Vagina (tissue), 2 donors: ENCODE measurements at places on chromosomes 1 and 21.

DNA sequence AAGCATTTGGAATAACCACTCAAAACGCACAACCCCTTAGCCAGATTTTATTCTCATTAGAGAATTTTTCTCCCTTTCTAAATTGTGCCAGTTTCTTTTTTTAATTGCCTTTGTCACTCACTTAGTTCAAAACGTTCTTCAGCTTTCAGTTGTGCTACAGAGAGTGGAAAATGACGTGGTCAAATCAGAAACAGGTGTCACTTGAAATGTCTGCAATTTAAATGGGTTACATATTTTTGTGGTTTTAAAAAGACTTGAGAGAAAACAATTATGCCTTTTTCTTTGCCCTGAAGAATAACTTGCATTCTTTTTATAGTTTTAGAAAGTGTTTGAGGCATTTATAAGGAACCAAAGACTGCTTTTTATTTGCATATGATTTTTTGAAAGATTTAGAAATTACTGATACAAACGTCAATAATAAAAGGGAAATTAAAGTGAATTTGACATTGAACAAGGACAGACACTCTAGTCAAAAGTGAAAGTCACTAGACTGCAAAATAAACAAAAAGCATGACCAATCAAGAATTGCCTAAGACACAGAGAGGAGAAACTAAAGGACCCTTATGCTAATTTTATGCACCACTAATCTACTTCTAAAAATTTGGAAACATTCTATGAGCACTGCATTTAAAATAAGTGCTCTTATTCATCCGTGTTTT lies 191.0 kb downstream of the TPR start:
- H3K4me1 ChIP-seq = peaks cover 10% of the 10 kb centered on the region
- no peaks in the 10 kb centered on the region for H3K27me3 ChIP-seq
- no peak overlapping the region for H3K27ac ChIP-seq
- no peak for DNase-seq
- no peak overlapping the region for H3K4me3 ChIP-seq

GRCh38 chr1:157916887-157917570 lies 75.4 kb upstream of the CD5L start:
- H3K4me1 ChIP-seq = no peaks in the 10 kb centered on the region
- no peak for DNase-seq
- no peaks in the 10 kb centered on the region for H3K36me3 ChIP-seq
- no peaks in the 10 kb centered on the region for H3K27me3 ChIP-seq
- H3K4me3 ChIP-seq = no peak overlapping the region
- H3K27ac ChIP-seq = no peak overlapping the region

DNA sequence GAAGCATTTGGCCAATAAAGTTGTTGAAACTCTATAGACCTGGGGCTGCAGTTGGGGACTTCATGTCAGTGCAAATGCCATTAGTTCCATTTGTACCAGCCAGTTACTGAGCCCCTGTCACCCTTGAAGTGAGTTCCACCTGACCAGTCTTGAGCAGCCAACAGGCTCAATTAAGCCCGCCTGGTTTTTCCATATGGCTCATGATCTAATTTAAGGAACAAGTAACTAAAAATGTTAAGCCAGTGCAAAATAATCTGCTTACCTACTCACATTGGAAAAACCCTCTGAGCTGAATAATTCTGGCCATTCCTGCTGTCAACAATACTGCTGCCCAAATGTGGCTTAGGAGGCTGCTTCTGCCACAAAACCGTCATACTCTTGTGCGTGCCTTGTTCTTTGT lies 21.6 kb downstream of the NSUN4 start:
- H3K36me3 ChIP-seq = peaks cover 3% of the 10 kb centered on the region
- H3K27ac ChIP-seq = no peak overlapping the region
- no peaks in the 10 kb centered on the region for H3K4me1 ChIP-seq
- no peak for DNase-seq
- H3K4me3 ChIP-seq = no peak overlapping the region

GRCh38 chr1:57307392-57308170 lies 116.3 kb downstream of the DAB1 start:
- DNase-seq = no peak
- H3K4me3 ChIP-seq = no peak overlapping the region
- H3K4me1 ChIP-seq = no peaks in the 10 kb centered on the region

- H3K4me3 ChIP-seq = no peak overlapping the region
- no peaks in the 10 kb centered on the region for H3K36me3 ChIP-seq
- no peaks in the 10 kb centered on the region for H3K27me3 ChIP-seq
- no peaks in the 10 kb centered on the region for H3K4me1 ChIP-seq
These were observed 64.4 kb downstream of the MAB21L3 start for GRCh38 chr1:116175611-116176010.
